ENCODE measurements at places on chromosomes 11 and 22. TPM values are rescaled to one million over a fixed set of nuclear protein-coding genes. Genes with fewer than 3 reads are reported as not detected.

Gene PRDX5
- 401 TPM for total RNA-seq

Gene OR6A2
- not detected for total RNA-seq

Gene ART1
- total RNA-seq = not detected

Gene RAB36
- total RNA-seq = 2.0 TPM

Gene GLYATL2
- total RNA-seq = not detected

Gene IFT27
- 15.6 TPM for total RNA-seq

Gene NPAS4
- total RNA-seq = not detected
